Thymus (tissue), 14 donors: ENCODE measurements at places on chromosomes 12 and 14. TPM values are rescaled to one million over a fixed set of nuclear protein-coding genes. Genes with fewer than 3 reads are reported as not detected.

The MGP gene
- 14.5 TPM for total RNA-seq

DNA sequence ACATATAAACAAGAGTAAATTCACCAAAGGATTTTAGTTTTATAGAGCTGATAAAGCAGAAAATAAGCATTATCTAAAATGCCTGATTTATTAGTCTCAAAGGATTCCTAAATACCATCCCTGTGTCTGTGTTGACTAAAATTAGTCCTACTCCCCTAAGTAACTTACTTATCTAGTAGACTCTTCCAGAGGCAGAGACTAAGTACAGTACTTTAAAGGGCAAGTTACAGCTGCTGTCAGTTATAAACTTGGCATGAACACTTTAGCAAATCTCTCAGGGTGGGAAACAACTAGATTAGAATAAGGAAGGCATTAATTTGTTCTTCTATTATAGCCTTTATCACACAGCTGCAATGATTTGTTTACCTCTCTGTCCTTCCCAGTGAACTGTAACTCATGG lies 46.0 kb downstream of the ATP2B1 start:
- peaks cover 3% of the 10 kb centered on the region for H3K4me1 ChIP-seq
- H3K36me3 ChIP-seq: no peaks in the 10 kb centered on the region
- no peak for DNase-seq
- no peaks in the 10 kb centered on the region for H3K27me3 ChIP-seq
- H3K4me3 ChIP-seq: no peak overlapping the region

- H3K4me3 ChIP-seq: no peak overlapping the region
- DNase-seq: no peak
- no peaks in the 10 kb centered on the region for H3K27me3 ChIP-seq
- H3K27ac ChIP-seq: no peak overlapping the region
- peaks cover 2% of the 10 kb centered on the region for H3K36me3 ChIP-seq
- H3K4me1 ChIP-seq: no peaks in the 10 kb centered on the region
Observed at GRCh38 chr12:49979791-49980190, 7.0 kb downstream of the AQP6 start.

DNA sequence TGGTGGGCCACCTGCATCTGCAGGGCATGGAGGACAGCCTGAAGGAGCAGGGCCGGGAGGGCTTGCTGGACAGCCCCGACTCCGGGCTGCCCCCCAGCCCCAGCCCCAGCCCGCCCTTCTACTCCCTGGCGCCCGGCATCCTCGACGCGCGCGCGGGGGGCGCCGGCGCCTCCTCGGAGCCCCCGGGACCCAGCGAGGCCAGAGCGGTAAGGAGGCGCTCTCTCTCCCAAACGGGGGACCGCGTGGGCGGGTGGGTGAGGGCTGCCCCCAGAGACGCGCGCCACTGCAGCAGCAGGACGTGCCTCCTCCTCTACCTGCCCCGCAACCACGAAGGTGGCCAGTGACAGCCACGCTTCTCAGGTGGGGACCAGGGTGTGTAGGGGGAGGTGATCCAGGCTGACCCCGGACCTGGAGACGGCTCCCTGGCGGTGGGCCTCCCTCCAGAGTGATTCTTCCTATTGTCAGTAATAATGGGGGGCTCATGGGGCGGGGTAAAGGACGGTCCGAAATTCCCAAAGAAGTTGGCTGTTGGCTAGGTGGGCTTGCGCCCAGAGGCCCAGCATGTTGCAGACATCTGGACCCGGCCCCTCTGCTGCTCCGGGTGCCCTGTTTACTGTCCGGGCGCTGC lies 652 bp downstream of the RFLNA start:
- H3K4me3 ChIP-seq: no peak overlapping the region
- DNase-seq: no peak
- H3K36me3 ChIP-seq: no peaks in the 10 kb centered on the region
- no peak overlapping the region for H3K27ac ChIP-seq
- peaks cover 7% of the 10 kb centered on the region for H3K4me1 ChIP-seq

The RNF212B gene
- 0.05 TPM for total RNA-seq

DNA sequence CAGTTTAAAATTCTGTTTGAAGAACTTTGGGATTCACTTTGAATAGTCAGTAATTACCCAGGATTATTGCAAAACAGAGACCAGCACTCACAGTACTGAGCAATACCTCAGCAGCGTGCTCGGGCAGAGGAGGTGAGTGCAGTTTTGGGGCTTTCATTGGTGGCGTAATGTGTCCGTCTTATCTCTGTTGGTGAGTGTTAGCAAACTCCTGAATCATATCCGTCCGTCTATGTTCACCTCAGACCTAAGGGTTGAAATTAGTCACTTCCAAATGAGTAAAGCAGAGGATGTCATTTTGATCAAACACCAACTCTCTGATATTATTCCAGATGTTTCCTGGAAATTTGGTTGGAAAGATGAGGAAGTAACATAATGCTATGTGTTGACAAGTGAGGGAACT lies 82.8 kb downstream of the BORCS5 start:
- H3K36me3 ChIP-seq: peaks cover 3% of the 10 kb centered on the region
- H3K27ac ChIP-seq: peak overlapping the region; percentile 98
- no peak overlapping the region for H3K4me3 ChIP-seq
- H3K4me1 ChIP-seq: peaks cover 52% of the 10 kb centered on the region
- no peaks in the 10 kb centered on the region for H3K27me3 ChIP-seq

The MSI1 gene
- total RNA-seq: 0.05 TPM

The PRICKLE1 gene
- 1.4 TPM for total RNA-seq

The INHBC gene
- total RNA-seq: not detected

- H3K4me3 ChIP-seq: no peak overlapping the region
- H3K27me3 ChIP-seq: no peaks in the 10 kb centered on the region
Observed at GRCh38 chr14:46352844-46353243, 298.7 kb downstream of the RPL10L start.

DNA sequence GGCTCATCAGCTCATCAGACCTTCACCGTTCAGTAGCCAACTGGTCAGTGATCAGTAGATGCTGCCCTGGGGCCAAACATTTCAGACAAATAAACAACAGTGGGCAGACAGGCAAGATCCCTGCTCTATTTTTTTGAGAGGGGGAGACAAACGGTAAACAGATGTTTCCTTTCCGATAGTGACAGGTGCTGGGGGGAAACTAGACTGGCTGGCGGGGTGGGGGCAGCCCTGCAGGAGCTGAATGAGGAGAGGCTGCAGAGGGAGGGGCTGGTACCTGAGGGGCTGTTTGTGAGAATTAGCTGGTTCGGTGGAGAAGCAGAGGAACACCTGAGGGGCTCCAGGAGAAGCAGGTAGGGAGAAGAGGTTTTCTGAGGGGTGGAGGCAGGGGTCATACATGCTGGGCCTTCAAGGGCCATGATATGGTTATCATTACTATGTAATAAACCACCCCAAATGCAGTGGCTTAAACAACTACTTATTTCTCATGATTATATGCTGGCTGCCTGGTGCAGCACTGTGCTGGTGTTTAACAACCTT lies 8.2 kb upstream of the GOLGA3 start:
- peaks cover 28% of the 10 kb centered on the region for H3K4me1 ChIP-seq
- peaks cover 60% of the 10 kb centered on the region for H3K36me3 ChIP-seq
- peak; percentile 69 for DNase-seq
- peak overlapping the region; percentile 93 for H3K27ac ChIP-seq

The NPFF gene
- 0.38 TPM for total RNA-seq

- no peak overlapping the region for H3K4me3 ChIP-seq
- H3K27ac ChIP-seq: no peak overlapping the region
- no peak for DNase-seq
Observed at GRCh38 chr12:82810568-82810967, 123.9 kb downstream of the TMTC2 start.

The WASHC4 gene
- total RNA-seq: 34.9 TPM

GRCh38 chr14:77880056-77880455 lies 80.1 kb downstream of the ADCK1 start:
- no peak for DNase-seq
- no peak overlapping the region for H3K27ac ChIP-seq
- no peaks in the 10 kb centered on the region for H3K36me3 ChIP-seq
- no peaks in the 10 kb centered on the region for H3K4me1 ChIP-seq

The KRT74 gene
- total RNA-seq: 0.09 TPM

- no peaks in the 10 kb centered on the region for H3K27me3 ChIP-seq
- no peak overlapping the region for H3K4me3 ChIP-seq
- DNase-seq: no peak
- no peaks in the 10 kb centered on the region for H3K4me1 ChIP-seq
- no peak overlapping the region for H3K27ac ChIP-seq
- H3K36me3 ChIP-seq: no peaks in the 10 kb centered on the region
Observed at GRCh38 chr14:85315733-85316290, 214.1 kb upstream of the FLRT2 start.

The NOS1 gene
- 0.05 TPM for total RNA-seq

The SLC17A8 gene
- 3.0 TPM for total RNA-seq

The SLC38A4 gene
- 1.2 TPM for total RNA-seq

- H3K27ac ChIP-seq: no peak overlapping the region
- no peak for DNase-seq
- no peaks in the 10 kb centered on the region for H3K36me3 ChIP-seq
- no peaks in the 10 kb centered on the region for H3K27me3 ChIP-seq
- no peaks in the 10 kb centered on the region for H3K4me1 ChIP-seq
Observed at GRCh38 chr12:69064734-69065443, 131.9 kb upstream of the CPM start.

The KRT83 gene
- total RNA-seq: 0.33 TPM

The HNF1A gene
- total RNA-seq: not detected

The PDE3A gene
- 1.1 TPM for total RNA-seq

The GLI1 gene
- total RNA-seq: 0.85 TPM

GRCh38 chr12:83758888-83759631 lies 1072.4 kb downstream of the TMTC2 start:
- no peaks in the 10 kb centered on the region for H3K4me1 ChIP-seq
- no peak overlapping the region for H3K27ac ChIP-seq
- H3K36me3 ChIP-seq: no peaks in the 10 kb centered on the region
- H3K27me3 ChIP-seq: no peaks in the 10 kb centered on the region
- no peak for DNase-seq
- H3K4me3 ChIP-seq: no peak overlapping the region
